Activated naive CD4-positive, alpha-beta T cell treated with Interleukin-2 at 50 U/mL for 16 hours (primary cell): ENCODE measurements at places on chromosomes 3 and 15.

GRCh38 chr3:154095832-154096421, 25.3 kb upstream of the ARHGEF26 start:
- no peak for DNase-seq

- DNase-seq, result no peak
Observed at GRCh38 chr15:85543741-85544155, 163.3 kb downstream of the AKAP13 start.

- DNase-seq, result no peak
Observed at GRCh38 chr3:19248143-19248542, 99.8 kb downstream of the KCNH8 start.

- no peak for DNase-seq
Observed at GRCh38 chr3:44424758-44425157, 52.7 kb downstream of the ZNF445 start.

DNA sequence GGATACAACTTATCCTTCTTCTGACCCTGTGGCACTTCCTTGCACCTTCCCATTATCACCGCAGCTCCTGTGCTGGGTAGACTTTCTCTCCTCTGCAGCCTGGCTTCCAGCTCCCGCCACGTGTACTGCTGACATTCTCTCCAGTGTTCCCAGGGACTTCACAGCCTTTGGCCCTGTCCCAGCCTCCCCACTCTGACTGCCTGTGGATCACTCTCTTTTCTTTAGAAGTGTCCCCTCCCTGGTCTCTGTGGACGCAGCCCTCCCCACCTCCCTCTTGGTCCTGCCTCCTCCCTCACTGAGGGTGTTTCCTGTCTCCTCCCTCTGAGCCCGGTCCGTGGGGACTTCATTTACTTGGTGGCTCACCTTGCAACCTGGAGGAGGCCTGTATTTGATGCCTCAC, 17.4 kb downstream of the PDIA5 start:
- DNase-seq, result no peak

DNA sequence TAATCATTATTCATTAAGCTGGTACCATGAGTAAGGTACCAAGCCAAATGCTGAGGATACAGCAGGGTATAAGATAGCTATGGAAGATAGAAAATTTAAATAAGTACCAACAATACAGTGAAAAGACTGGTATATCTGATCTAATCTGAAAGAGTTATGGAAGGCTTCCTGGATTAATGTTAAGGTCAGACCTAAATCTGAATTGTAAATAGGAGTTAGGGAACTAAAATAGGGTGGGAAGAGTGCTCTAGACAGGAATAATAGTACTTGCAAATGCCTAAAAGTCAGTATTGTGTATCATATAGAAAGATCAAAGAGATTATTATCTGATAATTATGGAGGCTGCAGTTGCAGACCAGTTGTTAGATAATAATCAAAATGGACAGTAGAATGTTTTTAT, 2.6 kb upstream of the ACKR4 start:
- DNase-seq, result no peak

- DNase-seq, result no peak
Observed at GRCh38 chr3:25548836-25549235, 115.9 kb downstream of the TOP2B start.

GRCh38 chr3:100044369-100044768, 69.9 kb downstream of the FILIP1L start:
- DNase-seq, result no peak

GRCh38 chr3:177196456-177197040, 734 bp downstream of the TBL1XR1 start:
- DNase-seq, result no peak

- no peak for DNase-seq
Observed at GRCh38 chr3:166783206-166783605, 596.9 kb downstream of the ZBBX start.

- no peak for DNase-seq
Observed at GRCh38 chr3:63914312-63914711, 2.1 kb upstream of the SCAANT1 start.

DNA sequence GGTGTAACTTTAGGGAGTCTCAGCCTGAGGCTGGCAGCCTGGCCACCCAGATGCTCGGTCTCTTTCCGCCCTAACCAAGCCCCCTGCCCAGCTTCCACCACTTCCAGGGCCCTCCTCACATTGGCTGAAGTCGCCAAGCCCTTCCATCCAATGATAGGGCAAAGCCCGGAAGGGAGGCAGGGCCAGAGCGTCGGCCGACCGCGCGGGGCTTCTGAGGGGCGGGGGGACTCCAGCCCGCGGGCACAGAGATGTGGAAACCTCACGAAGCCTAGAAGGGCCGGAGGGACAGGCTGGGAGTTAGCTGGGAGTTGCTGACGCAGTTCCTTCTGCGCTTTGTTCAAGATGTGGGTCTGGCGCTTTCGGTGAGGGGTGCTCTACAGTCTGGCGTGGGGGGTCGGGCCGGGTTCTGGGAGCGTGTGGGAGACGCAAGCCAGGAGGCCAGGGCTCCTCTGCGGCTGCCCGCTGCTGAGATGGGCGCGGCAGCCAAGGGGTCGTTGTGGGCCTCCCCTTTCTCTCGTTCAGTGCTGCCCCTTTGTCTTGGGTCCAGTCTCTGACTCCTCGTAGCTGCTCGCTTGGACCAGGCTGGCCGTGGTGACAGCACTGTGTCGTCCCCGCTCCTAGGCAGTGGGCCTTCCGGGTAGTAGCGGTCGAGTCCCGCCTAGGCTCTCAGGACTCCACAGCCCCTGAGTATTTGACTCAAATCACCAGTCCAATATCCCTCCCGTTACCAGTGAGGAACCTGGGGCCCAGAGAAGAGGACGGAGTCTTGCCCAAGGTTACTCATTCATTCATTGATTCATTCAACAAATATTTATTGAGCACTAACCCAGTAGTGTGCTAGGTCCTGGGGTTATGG, at the start of gene ZNF660:
Gene ZNF660 (plus strand): TSS at position 319 of the 856 bp plus-strand sequence. CDS start 9,230 bp downstream, outside the sequence.
- no peak for DNase-seq

DNA sequence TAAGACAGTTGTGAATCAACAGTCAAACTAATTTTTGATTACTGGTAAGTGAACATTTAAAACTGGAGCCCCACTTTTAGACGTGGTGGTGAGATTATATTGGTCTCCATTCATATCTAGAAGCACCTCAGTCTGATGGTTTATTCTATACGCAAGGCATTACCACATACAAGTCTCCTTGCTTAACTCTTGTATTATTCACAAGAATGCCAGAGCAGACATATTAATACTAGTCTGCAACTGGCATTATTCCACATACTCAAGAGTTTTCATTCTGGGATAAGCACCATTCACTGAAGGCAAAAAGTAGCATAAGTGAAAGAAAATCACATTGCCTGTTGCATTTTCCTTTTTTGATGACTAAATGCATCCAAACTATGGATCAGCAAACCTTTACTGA, 36.9 kb upstream of the MEIS2 start:
- DNase-seq, result no peak

DNA sequence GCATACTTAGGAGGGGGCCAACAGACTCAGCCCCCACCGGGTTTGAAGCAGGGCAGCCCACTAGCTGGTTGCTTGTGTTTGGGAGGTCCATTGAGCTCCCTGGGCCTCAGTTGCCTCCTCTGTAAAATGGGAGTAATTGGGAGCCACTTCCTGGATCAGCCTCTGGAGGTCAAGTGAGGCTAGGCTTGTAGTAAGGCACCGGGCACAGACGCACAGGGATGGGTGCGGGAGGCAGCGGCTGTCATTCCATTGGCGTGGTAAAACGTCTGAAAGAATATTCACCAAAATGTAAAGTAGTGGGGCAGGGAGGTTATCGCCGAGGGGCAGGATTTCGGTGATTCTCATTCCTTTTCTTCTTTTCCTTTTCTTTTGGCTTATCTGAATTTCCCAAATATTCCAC, 64.6 kb downstream of the TLE3 start:
- DNase-seq, result no peak

DNA sequence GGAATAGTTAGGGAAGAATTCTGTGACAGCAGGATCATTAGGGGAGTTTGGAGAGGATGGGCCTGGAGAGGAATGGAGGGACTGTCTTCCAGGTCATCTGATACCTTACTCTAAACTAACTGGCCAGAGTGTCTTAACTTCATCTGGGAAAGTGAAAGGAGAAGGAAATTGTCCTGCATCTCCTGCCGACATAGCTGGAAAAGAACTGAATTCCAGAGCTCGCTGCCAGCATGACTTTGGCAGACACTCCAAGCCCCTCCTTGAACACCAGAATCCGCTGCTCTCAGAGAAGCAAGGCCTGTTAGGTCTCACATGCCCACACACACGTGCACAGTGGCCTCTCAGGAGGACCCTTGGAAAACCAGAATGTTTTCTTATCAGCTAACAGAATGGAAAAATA, 10.5 kb downstream of the ABI3BP start:
- DNase-seq, result no peak

DNA sequence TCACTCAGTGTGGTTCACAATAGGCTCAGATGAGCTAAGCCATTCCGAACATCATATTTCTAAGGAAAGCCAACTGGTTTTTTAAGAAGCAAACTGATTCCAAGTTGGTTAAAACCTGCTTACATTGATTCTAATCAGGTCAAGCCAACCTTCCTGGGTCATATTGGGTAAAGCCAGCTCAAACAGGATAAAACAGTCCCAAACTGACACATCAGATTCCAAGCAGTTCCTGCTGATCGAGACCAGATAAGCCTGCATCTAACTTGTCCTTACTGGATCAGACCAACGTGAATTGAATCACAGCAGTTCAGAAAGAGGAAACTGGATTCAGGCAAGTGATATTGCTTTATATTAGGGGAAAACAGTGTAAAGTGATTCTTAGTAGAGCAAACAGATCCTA, 18.6 kb upstream of the THSD4 start:
- no peak for DNase-seq

DNA sequence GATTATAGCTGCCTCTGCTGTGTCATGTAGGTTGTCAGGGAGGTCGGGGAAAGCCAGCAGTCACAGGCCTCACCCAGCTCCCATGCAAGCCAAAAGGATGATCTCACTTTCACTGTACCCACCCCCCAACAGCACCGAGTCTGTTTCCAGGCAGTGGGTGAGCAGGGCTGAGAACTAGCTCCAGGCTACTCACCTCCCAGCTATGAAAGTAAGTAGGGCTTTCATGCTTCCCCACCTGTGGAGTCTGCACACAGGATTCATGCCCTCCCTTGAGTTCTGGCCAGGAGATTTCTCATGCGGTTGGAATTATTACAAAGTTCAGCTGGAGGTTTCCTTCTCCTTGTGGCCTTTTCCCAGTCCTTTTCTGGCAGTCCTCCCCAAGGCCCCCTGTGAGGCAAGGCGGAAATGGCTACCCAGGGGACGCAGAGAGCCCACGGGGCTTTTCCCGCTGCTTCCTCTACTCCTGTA, 356.2 kb downstream of the SV2B start:
- DNase-seq, result no peak

GRCh38 chr3:30476368-30477084, 129.9 kb upstream of the TGFBR2 start:
- DNase-seq, result no peak

DNA sequence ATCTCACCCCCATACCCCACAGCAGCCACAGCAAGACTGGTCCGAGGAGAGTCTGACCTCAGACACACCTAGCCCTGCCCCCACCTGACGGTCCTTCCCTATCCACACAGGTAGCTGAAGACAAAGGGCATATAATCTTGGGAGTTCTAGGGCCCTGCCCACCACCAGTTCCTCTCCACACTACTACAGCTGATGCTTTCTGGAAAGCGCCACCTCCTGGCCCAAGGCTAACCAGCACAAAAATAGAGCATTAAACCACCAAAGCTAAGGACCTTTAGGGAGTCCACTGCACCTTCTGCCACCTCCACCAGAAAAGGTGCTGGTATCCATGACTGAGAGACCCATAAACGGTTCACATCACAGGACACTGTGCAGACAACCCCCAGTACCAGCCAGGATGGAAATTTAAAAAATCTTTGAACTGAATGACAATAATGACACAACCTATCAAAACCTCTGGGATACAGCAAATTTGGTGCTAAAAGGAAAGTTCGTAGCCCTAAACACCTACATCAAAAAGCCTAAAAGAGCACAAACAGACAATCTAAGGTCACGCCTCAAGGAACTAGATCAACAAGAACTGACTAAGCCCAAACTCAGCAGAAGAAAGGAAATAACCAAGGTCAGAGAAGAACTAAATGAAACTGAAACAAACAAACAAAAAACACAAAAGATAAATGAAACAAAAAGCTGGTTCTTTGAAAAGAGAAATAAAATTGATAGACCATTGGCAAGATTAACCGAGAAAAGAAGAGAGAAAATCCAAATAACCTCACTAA, 122.1 kb upstream of the TPRG1 start:
- DNase-seq, result peak; percentile 20

DNA sequence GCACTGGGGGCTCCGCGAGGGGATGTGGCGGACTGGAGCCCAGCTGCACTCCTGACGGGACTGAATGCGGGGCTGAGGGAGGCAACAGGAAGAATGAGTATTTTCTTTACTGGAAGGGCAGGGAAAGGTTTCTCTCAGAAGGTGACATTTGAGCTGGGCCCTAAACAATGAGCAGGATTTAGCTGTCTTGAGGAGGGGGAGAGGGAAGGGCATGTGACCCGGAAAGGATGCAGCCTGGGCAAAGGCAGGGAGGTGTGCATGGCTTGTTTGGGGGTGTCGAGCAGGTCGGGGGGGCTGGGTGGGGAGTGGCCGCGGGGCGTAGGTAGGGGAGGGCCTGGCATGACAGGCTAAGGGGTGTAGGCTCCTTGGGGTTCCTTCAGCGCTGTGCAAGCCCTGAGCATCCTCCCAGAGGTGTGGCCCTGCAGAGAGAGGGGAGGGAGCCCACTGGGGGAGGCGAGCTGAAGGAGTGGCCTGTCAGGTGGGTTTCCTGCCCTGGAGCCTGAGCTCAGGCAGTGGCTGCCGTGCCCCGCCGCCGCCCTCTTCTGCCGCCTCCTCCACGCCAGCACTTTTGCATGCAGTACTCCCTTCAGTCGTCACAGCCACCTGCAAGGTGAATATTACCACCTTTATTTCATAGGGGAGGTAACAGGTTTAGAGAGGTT, 17.2 kb upstream of the ANKDD1A start:
- DNase-seq, result peak; percentile 73

- DNase-seq, result no peak
Observed at GRCh38 chr15:64950888-64951287, 38.8 kb downstream of the SPG21 start.

GRCh38 chr3:111739311-111739911, 119.7 kb upstream of the PHLDB2 start:
- no peak for DNase-seq

DNA sequence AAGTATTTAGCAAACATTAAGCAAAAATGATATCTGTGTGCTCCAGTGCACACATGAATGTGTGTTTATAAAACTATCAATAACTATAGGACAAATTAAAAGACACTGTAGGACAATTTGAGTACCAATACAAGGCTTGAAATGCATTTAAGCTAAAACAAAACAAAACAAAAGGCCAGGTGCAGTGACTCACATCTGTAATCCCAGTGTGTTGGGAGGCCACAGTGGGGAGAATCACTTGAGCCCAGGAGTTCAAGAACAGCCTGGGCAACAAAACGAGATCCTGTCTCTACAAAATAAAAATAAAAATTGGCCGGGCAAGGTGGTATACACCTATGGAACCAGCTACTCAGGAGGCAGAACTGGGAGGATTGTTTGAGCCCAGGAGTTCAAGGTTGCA, 50.7 kb downstream of the CSNK1G1 start:
- no peak for DNase-seq
